ENCODE measurements at places on chromosomes 2 and 18.

DNA sequence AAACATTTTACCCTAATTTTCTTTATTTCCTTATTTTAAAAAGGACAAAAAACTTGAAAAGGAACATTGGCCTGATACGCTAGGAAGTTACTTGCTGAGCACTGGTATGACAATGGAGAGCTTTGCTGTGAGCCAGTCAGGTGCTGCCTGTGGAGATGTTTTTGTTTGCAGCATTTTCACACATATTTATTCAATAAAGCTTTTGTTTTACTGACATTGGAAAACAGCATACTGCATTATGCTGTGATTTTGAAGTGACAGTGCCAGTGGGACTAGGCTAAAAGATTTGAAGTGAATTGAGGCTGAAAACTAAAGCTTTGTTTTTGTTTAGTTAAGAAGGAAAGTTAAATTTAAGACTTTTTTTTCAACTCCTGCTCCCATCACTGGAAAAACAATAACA, 470.7 kb upstream of the ZEB2 start:
- no peak for DNase-seq

DNA sequence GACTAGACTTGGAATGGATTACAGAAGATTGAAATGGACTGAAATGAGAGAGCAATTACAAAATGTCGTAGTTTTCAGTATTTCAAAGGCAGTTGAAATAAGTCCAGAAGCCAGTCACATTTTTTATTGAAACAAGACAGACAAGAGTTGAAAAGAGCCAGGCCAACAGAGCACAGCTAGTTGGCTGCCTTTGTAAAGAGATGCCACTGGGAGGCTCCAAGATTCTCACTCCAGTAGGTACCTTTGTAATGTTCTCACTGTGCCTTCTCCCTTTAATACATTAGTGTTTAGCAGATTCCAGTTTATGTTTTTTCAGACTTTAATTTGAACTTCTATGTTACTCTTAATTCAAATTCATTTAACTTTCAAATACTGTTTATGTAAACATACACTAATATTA, 234.8 kb downstream of the DSEL start:
- DNase-seq, result no peak

- no peak for DNase-seq
Observed at GRCh38 chr2:85179541-85179940, 46.3 kb downstream of the TCF7L1 start.

GRCh38 chr18:49160079-49160930, 209.5 kb upstream of the SMAD7 start:
- no peak for DNase-seq

- DNase-seq, result no peak
Observed at GRCh38 chr18:75132931-75133525, 75.9 kb downstream of the PTGR3 start.

- DNase-seq, result no peak
Observed at GRCh38 chr2:48496849-48497248, 33.1 kb upstream of the STON1 start.
